ENCODE measurements at places on chromosomes 4 and X. TPM values are rescaled to one million over a fixed set of nuclear protein-coding genes. Genes with fewer than 3 reads are reported as not detected.

DNA sequence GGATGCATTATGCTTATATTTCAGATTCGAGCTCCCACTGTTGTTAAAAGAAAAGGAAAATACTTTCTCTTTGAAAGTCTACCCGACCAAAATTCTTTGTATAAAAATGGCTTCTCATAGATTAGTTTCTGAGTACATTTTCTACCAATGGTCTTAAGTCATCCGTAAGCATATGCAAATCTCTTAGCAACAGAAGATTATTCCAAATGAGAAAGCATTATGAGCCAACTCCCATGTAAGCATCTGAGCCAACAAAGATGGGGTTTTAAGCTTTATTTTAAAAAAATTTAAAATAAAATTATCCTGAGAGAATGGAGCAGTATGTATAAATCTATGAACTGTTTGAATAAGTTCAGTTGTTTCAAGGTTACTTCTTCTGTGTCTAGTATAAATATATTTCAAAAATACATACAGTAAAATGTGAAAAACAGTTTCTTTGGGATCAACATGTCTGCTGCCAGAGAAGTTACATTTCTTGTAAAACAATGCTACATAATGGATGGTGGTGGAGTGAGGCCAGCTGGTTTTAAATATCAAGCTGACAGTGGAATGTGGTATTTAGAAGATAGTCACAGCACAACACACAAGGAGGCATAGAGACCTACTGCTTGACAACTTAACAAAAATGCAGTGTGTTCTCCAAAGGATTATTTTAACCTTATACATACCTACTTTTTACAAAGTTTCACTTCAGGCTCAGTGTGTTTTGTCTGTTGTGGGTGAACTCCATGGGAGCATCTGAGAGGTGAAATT is 199.5 kb upstream of the DIPK2B start:
- H3K27me3 ChIP-seq: no peaks in the 10 kb centered on the region
- DNase-seq: no peak
- H3K36me3 ChIP-seq: no peaks in the 10 kb centered on the region
- no peak overlapping the region for H3K4me3 ChIP-seq

- no peak overlapping the region for H3K27ac ChIP-seq
- peaks cover 2% of the 10 kb centered on the region for H3K4me1 ChIP-seq
- H3K27me3 ChIP-seq: peaks cover 9% of the 10 kb centered on the region
- H3K36me3 ChIP-seq: peaks cover 14% of the 10 kb centered on the region
Measured at GRCh38 chr4:80112236-80112635, 39.2 kb upstream of the ANTXR2 start.

DNA sequence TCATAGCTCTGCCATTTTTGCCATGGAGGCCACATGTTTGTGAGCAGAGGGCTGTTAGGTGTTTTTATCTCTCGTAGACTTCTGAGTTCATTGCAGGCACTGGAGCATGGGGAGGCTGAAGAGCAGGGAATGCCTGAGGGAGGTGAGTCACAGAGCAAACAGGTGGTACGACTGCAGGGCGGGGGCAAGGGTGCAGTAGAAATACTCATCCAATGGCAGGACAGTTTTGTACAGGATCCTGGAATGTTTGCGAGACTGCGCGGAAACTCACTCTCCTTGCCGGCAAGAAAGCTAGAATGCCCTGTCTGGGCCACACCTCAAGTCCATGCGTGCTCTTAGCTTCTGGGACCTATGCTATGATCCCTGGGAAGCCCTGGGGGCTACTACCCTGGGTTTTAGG is 20.0 kb upstream of the VCX2 start:
- H3K4me1 ChIP-seq: no peaks in the 10 kb centered on the region
- H3K4me3 ChIP-seq: no peak overlapping the region
- no peaks in the 10 kb centered on the region for H3K27me3 ChIP-seq
- no peak overlapping the region for H3K27ac ChIP-seq

- DNase-seq: no peak
- H3K27me3 ChIP-seq: no peaks in the 10 kb centered on the region
- H3K4me1 ChIP-seq: no peaks in the 10 kb centered on the region
- H3K36me3 ChIP-seq: no peaks in the 10 kb centered on the region
Measured at GRCh38 chr4:7420661-7421040, 14.1 kb downstream of the PSAPL1 start.

DNA sequence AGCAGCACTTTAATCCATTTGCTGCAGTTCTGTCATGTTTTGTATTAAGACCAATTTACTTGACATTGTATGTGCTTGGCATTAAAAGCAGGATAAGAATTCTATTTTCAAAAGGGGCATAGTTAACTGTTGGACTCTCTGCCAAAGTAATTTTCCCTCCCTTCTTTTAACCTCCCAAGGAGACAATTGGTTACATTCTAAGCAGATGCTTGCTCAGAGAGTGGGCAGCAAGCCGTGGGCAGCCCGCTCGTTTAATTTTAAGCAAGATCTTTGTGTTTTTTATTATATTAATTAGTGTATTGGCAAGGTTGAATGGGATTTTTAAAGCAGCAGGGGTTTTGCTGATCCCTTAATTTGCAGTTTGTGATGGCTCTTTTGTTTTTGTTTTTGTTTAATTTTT is 37.1 kb upstream of the KLHL8 start:
- no peak overlapping the region for H3K27ac ChIP-seq
- no peak for DNase-seq
- no peaks in the 10 kb centered on the region for H3K4me1 ChIP-seq
- peaks cover 4% of the 10 kb centered on the region for H3K27me3 ChIP-seq

The RTL9 gene
- total RNA-seq: not detected
